ENCODE measurements at places on chromosomes 4 and X.

- DNase-seq: no peak
Measured at GRCh38 chr4:109946120-109946519, 33.4 kb downstream of the EGF start.

DNA sequence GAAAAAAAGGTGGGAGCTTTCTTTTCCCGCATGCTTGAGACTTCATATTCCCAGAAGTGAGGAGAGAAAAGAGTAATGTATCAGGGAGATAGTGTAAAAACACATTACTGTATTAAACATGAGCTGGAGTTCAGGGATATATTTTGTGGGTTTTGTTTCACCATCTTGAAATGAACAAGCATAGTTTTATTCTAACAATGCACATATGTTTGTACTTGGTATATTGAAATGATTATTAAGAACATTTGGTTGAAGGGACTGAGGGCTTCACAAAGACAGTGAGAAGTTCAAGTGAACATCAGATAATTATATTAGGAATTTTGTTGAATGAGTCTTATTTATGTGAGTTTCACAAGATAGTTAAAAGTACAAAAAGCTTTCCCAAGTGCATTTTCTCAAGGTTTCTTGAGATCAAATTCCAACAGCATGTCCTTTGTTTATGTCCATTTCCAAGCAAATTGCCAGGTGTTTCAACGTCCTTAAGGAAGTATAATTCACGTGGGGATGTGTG is 368.8 kb downstream of the ANKRD50 start:
- no peak for DNase-seq

DNA sequence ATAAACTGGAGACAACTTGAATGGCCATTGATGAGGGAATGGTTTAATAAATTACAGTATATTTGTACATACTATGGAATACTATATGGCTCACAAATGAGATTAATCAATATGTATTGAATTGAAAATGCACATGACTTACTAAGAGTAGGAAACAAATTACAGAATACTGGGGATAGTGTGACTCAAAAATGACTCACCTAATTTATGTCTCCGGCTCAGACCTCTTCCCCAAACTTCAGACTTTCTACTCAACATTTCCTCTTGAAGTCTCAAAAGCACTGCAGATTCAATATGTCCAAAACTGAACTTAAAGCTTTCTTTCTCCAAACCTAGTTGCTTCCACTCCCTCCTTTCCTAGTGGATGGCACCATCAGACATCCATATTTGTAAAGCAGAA is 28.8 kb upstream of the GRIA3 start:
- no peak for DNase-seq

- no peak for DNase-seq
Measured at GRCh38 chrX:47574547-47575301, 7.5 kb upstream of the TIMP1 start.

- DNase-seq: no peak
Measured at GRCh38 chr4:31104043-31104442, 383.9 kb downstream of the PCDH7 start.

- DNase-seq: no peak
Measured at GRCh38 chr4:38699112-38699511, 35.1 kb downstream of the KLF3 start.

GRCh38 chr4:140816806-140817510 is 60.8 kb upstream of the TBC1D9 start:
- no peak for DNase-seq

DNA sequence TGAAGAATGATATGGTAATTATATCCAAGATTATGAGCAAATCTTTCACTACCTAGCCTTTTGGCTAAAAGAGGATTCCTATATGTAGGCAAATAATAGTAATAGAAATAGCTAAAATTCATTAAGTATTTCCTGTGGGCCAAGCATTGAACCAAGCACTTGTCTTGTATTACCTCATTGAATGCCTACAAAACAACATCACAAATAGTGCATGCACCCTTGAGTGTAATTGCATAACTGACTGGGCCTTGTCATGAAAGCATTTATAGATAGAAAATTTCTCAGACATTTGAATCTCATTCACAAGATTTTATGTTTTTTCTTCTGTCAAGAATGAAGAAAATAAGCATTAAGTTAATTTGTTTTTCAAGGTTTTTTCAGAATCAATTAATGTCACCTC is 3.9 kb upstream of the HPGDS start:
- no peak for DNase-seq

DNA sequence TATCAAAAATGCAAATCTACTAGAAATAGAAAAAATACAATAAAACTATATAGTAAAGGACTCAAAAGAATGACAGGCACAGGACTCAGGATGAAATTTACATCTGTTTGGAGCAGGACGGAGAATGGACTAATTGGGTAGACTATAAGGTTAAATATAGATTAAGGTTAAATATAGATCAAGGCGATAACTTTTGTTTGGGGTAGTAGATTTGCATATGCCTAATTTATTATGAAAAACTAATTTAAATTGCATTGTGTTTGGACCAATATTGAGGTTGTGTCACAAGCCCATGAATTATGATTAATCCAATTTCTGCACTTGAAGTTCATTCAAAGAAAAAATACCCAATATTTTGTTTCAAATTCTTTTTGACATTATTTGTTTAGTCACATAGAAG is 31.0 kb downstream of the MTHFD2L start:
- DNase-seq: no peak

- DNase-seq: no peak
Measured at GRCh38 chr4:30454504-30454903, 265.7 kb upstream of the PCDH7 start.

DNA sequence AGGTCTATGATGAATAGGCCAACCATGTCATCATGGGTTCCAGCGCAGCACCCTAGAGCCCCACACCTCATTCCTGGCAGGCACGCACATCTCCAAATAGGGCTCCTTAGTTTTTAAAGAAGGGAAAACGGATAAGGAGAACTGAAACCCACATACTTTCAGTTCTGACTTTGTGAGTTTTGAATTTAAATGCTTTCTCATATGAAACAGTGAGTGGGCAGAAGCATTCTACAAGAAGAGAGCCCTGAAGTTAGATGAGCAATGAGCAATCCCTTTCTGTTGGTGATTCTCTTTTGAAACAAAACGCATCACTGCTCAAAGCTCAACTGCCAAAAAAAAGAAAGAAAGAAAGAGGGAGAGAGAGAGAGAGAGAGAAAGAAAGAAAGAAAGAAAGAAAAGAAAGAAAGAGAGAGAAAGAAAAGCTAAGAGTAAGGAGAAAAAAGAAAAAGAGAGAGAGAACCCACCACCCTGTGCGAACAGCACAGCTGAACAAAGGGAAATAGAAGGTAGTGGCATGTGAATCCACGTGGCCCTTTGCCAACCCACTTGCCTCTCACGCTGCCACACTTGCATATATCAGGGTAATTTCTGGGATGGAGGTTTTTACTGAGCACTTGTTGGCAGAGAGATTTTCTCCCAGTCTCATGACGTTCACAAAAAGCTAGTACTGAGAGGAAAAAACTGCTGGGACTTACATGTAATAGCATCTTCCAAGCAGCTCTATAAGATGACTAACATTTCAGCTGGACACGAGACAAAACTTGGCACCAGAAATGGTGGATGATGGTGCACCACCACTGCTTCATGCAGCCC is 31.0 kb downstream of the TMSB4X start:
- DNase-seq: no peak

GRCh38 chr4:98113012-98113411 is 30.3 kb downstream of the STPG2 start:
- no peak for DNase-seq

- DNase-seq: no peak
Measured at GRCh38 chr4:61336916-61337315, 136.8 kb downstream of the ADGRL3 start.

DNA sequence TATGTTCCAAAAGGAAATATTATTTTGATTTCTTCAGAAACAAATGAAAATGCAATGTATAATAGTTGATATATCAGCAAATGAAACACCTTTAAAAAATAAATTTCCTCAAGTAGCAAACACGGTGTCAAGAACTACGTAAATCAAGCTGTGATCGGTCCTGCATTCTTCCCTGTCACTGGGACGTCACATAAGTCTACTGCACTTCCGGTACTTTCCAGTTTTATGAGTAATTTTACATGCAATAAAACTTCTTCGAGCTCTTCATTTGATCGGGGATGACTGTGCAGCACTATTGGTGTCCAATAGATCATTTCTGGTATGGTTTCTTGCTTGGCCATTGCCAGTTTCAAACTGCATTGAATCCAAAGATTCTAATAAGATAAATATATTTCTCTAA is 114.0 kb upstream of the VEGFC start:
- no peak for DNase-seq

GRCh38 chr4:133887723-133888122 is 313.9 kb downstream of the PABPC4L start:
- no peak for DNase-seq

DNA sequence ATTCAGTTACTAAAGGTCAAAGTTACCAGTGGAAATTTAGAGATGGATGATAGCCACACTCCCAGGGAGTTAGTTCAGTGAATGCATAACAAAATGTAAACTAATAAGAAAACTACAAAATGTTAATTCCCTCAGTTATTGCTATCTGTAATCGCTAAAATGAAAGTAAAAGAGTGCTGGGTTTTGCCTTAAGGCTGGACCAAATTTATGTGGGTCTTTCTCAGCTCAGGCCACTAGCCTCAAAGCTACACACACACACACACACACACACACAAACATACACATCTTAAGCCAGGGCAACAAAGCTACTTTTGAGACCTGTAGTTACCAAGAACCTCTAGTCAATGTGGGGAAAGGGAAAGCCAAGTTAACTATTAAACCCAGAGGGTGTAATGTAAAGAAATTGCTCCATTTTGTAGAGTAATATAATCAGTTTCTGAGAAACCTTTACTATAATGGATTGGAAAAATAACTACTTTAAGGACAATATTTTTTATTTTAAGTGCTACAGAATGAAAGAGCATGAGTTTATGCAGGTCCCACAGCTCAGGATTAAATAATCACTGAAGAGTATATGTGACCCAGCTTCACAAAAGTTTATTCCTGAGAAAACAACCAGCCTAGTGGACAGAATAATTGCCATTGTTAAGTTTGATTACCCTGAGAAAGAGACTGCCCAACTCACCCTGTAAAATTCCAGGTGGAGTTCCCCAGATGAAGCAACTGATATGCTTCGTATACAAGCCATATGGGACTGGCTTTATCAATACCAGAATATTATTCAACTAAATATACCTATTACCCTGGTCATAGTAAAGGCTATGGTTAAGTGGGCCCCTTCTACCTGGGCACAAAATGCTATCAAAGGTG is 8.9 kb upstream of the UGT2A3 start:
- DNase-seq: no peak

DNA sequence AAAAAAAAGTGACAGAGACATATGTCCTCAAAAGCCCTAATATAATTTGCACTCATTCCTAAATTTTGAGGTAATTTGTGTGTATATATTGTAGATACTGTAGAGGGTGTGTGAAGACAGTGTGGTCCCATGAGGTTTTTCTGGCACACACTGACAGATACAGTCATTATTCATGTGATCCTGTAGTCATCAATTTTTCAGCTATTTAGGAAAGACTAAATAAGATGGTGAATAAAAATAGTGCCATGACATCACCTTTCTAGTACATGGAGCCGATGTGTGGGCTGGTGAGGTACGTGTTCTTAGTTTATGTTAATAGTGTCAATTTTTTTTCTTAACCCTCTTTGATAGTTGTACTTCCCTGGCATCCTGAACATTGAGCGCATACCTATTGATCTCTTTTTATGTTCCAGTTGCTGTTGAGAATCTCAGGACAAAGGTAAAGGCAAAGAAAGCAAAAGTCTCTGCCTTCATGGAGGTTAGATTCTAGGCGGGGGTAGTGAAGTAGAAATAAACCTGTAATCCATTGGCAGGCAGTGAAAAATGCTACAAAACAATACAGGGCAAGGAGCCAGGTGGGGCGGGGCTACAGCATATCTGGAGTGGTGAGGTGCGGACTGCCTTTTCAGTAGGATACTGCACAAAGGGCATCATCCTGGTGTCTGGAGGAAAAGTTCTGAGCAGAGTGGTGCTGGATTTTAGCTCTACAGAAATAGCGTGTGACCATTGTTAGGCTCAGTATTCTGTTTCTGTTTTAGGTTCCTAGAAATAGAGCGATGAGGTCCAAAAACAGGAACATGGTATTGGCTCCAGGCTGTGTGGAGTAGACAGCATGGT is 93.8 kb downstream of the ARHGAP10 start:
- no peak for DNase-seq

- peak; percentile 29 for DNase-seq
Measured at GRCh38 chr4:69823481-69824186, 36.3 kb downstream of the SULT1E1 start.

DNA sequence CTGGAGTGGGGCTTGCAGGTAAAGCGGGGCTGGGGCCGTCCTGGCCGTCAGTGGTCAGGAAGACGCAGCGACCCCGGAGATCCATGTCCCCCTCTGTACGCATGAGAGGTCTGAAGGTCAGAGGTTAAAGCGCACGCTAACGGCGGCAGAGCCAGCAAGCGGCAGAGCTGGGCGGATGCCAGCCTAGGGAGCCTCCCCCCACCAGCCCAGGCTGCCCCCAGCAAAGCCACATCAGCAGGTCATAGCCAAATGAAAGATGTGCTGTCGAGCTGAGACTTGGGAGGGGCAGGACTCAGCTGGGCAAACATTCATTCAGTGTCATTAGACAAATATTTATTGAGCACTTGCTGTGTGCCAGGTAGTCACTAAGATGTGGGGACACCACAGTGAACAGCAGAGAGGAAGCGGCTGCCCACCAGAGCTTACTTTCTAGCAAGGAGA is 593 bp upstream of the JAKMIP1 start:
- no peak for DNase-seq

DNA sequence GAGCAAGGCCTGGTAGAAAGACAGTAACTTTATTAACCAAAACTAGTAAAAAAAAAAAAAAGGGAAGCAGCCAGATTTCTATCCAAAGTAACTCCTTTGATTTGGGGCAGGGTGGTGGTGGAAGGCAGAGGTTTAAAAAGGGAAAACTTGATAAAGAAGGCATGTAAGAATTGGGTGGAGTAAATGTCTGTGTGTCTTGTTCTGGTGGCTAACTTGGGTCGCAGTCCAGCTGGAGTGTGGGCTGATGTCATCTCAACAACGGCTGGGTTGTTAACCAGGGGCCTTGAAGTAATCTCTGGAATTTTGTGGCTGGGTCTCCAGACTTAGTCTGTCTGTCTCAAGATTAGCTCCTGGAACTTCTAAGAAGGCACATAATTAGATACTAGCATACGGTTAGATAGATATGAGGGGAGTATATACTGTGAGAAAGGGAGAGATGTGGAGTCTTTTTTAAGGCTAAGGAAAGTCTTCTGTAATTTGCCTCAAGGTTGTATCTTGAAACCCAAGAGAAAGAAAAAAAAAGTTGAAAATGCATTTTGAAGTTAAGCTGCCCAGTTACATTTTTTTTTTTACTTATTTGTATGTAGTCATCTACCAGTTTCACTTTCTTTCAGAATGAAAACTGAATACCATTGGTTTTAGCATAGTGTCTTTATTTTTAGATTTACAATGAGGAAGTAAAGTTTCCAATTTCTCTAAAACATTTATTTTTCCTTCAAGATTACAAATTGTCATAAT is 48.3 kb downstream of the MTHFD2L start:
- DNase-seq: no peak

GRCh38 chrX:97065066-97065465 is 181.4 kb downstream of the RPA4 start:
- DNase-seq: no peak

GRCh38 chr4:185004562-185005218 is 13.6 kb upstream of the HELT start:
- DNase-seq: peak; percentile 35

All from NCI-H187 (cell line).